ENCODE measurements at places on chromosomes 6 and 20. TPM values are rescaled to one million over a fixed set of nuclear protein-coding genes. Genes with fewer than 3 reads are reported as not detected.

- no peak for DNase-seq
These were observed 218.2 kb downstream of the C6orf118 start for GRCh38 chr6:165091121-165091785.

GRCh38 chr6:70739534-70739933 is 71.9 kb downstream of the SMAP1 start:
- no peak for DNase-seq

GRCh38 chr6:36478051-36478526 is 35.3 kb downstream of the KCTD20 start:
- DNase-seq: no peak

GRCh38 chr6:161429921-161430490 is 156.1 kb upstream of the AGPAT4 start:
- DNase-seq: no peak

- DNase-seq: no peak
These were observed 224.8 kb downstream of the TAF4 start for GRCh38 chr20:61840779-61841455.

DNA sequence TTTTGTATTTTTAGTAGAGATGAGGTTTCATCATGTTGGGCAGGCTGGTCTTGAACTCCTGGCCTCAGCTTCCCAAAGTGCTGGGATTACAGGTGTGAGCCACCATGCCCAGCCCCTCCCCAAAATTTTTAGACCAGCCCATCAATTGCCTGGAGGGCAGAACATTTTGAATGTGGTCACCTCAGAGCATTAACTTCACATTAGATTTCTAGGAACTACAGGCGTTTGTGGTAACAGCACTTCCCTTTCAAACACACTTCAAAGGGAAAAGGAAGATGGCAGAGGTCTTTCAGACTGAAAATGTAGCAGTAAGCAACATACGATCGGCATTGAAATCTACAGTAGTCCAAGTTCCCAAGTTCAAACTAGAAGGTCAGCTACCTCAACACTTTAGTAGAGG is 12.3 kb upstream of the SLA2 start:
- DNase-seq: no peak

DNA sequence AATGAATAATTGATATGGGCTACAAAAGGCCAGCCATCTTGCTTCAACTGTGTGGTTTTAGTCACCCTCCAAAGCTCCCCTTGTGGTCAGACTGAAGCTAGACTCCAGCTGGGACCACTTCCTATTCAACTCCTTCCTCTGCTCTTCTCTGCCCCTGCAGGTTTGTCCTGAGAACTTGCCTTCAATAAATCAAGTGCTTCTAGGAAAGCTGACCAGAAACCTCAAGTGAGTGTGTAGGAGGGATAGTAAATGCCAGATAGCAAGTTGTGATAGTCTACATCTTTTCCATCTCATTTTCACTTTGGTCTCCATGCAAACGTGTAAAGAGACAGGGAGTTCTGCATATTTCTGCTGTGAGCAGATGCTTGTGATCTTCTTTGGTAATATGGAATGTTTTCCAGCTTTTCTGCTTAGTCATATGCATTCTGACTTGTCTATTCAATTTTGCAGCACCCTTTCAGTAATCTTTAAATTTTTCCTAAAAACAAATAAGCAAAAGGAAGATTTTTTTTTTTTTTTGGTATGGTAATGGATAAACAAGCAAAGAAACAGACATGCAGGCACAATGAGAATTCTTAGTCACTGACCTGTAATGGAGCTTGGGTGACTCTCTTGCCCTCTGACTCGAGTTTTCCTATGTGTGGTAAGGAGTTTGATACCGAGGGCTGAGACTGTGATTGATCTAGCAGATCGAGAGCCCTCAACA is 201.3 kb upstream of the BTBD3 start:
- DNase-seq: peak; percentile 24

DNA sequence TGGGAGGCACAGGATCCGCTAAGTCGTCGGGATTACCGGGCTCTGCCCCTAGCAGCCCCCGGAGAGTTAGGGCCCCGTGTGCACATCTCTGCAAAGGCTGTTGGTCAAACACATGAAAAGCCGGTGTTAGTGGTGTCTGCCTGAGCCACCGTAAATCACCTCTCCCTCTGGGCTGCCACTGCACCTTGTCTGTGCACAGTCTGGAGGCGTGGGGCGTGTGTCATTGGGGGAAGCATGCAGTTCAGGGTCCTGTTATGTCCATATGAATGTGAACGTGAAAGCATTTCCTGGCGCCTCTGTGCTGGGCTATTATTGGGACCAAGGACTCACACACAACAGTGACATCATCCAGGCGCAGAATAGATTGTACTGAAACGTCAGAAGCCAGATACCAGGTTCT is 305.6 kb downstream of the NRN1 start:
- DNase-seq: no peak

GRCh38 chr6:122372647-122373046 is 26.8 kb upstream of the HSF2 start:
- peak; percentile 20 for DNase-seq

DNA sequence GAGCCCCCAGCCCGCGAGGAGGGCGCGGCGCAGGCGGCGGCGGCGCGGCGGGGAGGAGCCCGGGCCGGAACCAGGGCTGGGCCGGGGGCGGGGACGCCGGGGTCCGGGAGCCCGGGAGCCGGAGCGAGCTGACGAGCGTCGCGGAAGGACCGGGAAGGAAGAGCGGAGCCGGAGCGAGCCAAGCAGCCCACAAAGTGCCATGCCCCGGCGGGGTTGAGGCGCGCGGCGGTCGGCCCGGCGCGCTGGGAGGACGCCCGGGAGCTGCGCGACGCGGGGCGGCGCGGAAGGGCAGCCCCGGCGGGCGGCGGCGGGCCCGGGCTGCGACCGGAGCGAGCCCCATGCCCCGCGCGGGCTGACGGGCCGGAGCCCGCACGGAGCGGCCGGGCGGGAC is 289 bp downstream of the FOXP4 start:
- no peak for DNase-seq

- DNase-seq: no peak
These were observed 240.5 kb downstream of the FARS2 start for GRCh38 chr6:5501837-5502236.

GRCh38 chr20:32555584-32555983 is 29.5 kb downstream of the NOL4L start:
- DNase-seq: no peak

DNA sequence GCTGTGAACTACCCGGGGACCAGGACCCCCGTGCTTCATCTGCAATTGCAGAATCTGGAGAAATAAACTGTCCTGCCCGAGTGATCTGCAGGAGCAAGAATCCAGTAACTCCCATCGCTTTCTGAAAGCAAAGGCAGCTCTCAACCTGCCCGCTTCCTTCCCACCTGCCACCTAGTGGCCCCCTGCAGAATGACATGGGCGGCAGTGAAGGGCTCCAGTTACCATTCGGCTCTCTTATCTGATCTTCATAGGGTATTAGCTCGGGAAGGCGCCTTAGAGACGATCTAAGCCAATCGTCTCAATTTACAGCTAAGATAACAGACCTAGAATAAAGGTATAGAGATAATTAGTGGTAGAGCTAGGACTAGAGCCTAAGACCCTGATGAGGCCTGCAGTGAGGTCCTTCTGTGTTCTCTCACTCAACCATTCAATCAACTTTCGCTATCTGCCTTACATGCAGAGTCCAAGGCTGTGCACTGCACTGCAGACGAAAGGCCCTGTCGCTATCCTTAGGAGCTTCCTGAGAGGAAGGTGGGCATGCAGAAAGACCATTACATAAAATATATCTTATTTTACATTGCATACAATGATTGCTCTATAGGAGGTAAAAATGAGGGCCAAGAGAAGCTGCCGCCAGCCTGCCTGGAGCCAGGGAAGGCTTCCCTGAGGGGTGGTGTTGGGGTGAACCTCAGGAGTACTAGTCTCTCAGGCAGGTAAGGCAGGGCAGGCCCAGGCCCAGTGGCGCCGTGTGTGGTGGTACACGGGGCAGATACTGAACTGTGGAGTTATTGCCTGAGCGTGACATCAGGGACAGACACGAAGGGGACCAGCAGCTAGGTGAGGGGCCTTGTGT is 7.1 kb upstream of the PSMG4 start:
- peak; percentile 84 for DNase-seq

DNA sequence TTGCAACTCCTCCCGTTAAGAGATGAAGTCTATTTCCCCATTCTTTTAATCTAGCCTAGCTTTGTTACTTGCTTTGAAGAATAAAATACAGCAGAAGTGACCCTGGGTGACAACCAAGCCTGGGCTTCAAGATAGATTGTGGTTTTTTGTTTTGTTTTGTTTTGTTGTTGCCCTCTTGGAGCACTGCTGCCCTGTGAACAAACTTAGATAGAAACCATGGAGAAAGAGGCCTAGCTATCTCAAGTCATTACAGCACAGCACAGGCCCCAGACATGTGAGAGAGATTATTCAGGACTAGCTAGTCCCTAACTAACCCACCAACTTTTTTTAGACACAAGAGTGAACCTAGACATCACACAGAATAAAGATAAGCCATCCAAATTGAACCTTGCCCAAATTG is 475.2 kb downstream of the EPHA7 start:
- no peak for DNase-seq

DNA sequence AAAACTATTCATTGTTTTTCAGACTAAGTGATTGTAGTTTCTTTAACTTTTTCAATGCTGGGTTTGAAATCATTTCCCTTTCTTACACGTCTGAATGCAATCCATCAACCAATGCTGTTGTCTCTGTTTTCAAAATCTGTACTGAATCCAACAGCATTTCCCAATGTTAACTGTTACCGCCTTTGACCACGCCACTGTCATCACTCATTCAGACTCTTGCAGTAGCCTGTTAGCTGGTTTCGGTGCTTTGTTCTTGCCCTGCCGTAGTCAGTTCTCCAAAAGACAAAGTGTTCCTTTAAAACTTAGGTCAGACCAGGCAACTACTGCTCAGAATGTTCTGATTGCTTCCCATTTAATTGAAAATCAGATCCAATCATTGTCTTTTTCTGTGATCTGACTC is 131.3 kb downstream of the PLCB4 start:
- DNase-seq: no peak

- DNase-seq: no peak
These were observed 65.2 kb downstream of the TRAM2 start for GRCh38 chr6:52511572-52512151.

DNA sequence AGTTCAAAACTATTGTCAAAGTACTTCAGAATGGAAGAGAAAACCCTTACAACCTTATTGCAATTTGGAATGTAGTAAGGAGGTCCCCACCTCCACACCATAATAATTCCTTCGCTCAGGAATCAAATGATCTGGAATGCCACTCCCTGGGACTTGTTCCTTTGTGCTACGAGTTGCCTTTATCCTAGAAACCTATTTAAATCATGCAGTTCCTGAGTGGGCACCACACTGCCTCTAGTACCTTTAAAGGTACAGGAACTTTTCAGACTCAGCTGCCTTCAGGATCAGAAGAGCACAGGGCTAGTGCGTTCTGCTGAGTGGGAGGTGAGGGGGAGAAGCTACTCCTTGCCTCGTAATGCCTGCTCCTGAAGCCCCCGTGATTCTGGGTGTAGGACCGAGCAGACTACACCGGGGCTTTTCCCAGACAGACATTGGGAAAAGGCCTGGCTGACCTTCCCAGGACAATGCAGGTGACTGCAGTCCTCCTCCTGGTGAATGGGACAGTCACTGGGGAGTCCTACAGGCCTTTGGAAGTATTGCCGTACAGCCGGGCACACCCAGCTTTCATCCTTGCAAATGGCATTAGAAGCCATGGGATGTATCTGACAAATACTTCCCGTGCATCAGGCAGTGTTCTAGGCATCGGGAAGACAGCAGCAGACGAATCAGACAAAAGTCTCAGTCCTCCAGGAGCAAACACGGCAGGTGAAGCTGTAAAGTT is 11.8 kb upstream of the TUBB2B start:
- DNase-seq: no peak

GRCh38 chr6:12331474-12331873 is 41.3 kb downstream of the EDN1 start:
- no peak for DNase-seq

DNA sequence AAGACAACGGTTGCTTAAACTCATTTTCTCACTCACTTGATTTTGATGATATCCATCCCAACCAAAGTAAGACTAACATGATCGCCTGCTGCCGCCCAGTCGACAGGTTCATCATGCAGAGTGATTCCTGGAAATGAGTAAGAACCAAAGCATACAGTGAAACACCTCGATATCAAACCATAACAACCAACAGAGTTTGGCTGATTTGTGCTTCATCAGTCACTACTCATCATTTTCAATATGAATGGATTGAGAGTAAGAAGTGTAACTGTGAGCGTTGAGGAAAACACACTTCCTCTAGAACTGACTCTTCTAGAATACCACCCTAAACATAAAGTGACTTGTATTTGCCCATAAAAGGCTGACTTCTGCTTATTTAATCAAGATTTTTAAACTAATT is 29.2 kb upstream of the ALDH8A1 start:
- DNase-seq: no peak

DNA sequence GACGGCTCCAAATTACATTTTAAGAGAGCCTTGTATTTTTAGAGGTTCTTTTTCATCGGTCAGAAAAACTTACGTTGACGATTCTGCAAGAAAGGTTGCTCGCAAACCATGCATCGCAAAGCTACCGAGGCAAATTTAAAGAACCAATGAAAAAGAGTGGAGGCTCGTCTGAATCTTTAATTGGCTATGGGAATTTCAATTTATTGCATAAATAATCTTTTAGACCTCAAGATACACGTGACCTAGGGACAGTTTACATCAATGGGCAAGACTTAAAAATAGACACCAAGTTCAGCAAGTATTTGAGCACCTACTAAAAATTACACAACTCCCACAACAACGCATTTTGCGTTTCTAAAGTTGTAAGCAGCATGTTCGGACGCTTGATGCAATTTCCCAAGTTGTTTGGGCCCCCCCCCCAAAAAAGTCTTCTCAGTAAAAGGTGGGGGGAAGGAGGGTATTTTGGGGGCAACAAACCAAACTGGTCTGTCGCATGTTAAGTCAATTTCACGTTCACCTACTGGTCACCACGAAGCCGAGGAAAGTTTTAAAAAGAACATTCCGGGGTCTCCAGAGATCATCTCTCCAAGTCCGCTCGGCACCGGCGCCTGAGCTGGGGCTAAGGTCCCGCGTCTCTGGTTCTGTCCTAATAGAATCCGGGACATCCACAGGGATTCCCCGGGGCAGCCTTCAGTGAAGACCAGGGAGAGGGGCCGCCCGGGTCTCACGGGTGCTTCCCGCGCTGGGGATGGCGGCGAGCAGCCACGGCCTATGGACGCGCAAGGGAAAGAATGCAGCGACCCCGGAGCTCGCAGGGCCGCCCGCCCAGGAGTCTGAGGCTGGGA is 851 bp downstream of the SNX5 start:
- no peak for DNase-seq

CEP57L1 gene
- polyA plus RNA-seq: 33.6 TPM

FAM110A gene
- polyA plus RNA-seq: 7.6 TPM

PGC gene
- polyA plus RNA-seq: not detected

NCOA5 gene
- 62.3 TPM for polyA plus RNA-seq

TMEM74B gene
- polyA plus RNA-seq: 5.2 TPM

IL17A gene
- polyA plus RNA-seq: not detected

EPM2A gene
- 16.6 TPM for polyA plus RNA-seq

VSX1 gene
- polyA plus RNA-seq: not detected

CCN6 gene
- polyA plus RNA-seq: 2.7 TPM

DEFB124 gene
- 0.48 TPM for polyA plus RNA-seq
